Left ventricle myocardium superior (tissue), 1 donor: ENCODE measurements at places on chromosomes 1 and 21. TPM values are rescaled to one million over a fixed set of nuclear protein-coding genes. Genes with fewer than 3 reads are reported as not detected.

- no peak for DNase-seq
These were observed 17.4 kb downstream of the CELA3A start for GRCh38 chr1:22018583-22019559.

- DNase-seq, result no peak
These were observed 491.2 kb upstream of the ZRANB2 start for GRCh38 chr1:71572038-71572437.

Gene LCE2B
- total RNA-seq, result not detected

- DNase-seq, result peak; percentile 49
These were observed 28.9 kb upstream of the ADAM30 start for GRCh38 chr1:119924948-119925898.

Gene CA6
- total RNA-seq, result not detected

- DNase-seq, result no peak
These were observed 260.3 kb upstream of the SGIP1 start for GRCh38 chr1:66273656-66274055.

Gene ADGRL4
- total RNA-seq, result 21.2 TPM

DNA sequence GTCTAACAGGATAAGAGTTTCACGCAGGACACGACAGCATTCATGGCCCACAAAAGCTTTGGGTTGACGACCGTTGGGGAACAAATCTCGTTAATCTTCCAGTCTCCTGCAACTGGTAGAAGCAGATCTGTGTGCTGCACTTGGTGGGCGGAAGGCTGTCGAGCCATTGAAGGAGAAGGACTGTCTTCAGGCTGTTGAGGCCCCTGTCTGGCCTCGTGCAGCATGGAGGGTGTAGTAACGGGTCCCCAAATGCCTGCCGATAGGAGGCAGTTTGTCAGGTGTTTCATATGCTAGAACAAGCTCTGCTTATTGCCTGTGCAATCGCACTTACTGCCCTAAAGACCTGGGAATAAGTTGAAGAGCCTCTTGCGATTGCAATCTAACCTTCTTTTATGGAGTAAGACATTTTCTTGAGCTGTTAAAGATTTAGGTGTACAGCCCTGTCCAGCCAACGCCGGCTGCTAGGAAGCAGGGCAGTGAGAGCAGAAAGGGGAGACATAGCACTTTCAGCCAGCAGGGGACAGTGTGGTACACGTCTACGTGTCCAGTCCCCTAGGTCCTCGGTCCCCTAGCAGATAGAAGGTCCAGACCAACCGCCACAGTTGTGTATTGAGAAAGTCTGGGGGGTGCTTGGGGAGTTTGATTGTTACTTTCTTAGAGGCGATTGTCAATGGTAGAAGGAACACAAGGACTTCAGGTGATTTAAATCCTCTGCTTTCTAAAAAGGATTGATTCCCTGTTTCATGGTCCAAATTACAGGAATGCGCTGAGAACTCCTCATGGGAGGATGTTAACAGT, 102.3 kb upstream of the TMPRSS2 start:
- peak; percentile 62 for DNase-seq

Gene ATAD3C
- total RNA-seq, result 1.9 TPM

Gene FNDC5
- total RNA-seq, result 156 TPM

DNA sequence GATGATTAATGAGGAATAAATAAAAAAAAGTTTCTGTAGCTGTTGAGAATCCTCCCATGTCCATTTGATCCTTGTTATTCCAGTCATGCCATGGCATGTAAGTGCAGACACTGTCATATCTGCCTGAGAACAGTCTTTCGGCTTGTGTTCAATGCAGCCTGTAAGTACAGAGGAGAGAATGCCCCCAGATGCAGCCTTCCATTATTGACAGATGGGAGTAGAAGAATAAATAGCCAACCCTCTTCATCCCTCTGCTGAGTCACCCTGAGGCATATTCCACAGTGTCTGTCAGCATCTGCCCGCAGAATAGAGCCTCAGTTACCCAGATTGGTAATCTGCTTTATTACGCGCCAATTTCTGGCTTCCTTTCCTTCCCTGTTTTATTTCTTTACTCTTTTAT, 139.4 kb downstream of the LRRC7 start:
- DNase-seq, result no peak

DNA sequence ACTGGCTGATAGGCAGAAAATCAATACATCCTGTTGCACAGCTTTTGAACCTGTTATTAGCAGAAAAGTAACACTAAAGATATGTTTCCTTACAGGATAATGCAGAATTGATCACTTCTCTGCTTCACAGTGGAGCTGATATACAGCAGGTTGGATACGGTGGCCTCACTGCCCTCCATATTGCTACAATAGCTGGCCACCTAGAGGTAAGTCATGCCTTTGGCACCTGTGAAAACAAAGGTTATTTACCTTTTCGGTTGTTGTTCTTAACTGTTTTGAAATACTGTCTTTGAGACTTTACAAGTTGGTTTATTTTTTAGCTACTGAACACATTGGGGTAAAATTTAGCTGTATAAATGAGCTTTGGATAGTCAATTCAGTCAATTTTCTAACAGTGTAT, 36.3 kb downstream of the TNNI3K start:
- DNase-seq, result no peak

Gene CAMK1G
- not detected for total RNA-seq

DNA sequence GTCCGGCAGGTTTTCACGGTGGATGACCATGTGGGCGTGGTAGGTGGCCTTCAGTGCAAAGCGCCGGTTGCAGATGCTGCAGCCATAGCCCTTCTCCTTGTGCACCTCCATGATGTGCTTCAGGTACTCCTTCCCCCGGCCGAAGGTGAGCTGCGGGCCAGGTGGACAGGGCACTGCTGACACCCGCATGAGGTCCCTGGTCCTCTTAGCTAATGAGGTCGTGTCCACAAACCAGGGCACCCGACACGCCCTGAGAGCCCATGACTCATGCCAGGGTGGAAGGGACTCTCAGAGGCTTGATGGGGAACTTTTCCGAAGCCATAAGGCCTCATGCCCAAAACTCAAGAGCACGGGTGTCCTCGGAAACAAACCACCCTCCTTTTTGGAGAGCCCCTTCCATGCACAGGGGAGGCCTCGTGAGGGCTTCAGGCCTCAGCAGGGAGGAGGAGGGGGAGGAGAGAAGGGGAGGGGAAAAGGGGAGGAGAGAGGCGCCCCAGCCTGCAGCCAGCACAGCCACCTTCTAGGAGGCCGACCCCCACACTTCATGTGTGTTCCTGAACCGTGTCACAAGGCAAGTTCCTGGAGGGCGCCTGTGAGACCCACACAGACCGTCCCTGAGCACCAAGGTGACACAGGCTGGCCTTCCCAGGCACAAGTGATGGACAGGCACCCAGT, 54.4 kb upstream of the RIPK4 start:
- DNase-seq, result no peak

- DNase-seq, result no peak
These were observed 215.4 kb upstream of the PROX1 start for GRCh38 chr1:213772128-213773063.

Gene MIXL1
- not detected for total RNA-seq

DNA sequence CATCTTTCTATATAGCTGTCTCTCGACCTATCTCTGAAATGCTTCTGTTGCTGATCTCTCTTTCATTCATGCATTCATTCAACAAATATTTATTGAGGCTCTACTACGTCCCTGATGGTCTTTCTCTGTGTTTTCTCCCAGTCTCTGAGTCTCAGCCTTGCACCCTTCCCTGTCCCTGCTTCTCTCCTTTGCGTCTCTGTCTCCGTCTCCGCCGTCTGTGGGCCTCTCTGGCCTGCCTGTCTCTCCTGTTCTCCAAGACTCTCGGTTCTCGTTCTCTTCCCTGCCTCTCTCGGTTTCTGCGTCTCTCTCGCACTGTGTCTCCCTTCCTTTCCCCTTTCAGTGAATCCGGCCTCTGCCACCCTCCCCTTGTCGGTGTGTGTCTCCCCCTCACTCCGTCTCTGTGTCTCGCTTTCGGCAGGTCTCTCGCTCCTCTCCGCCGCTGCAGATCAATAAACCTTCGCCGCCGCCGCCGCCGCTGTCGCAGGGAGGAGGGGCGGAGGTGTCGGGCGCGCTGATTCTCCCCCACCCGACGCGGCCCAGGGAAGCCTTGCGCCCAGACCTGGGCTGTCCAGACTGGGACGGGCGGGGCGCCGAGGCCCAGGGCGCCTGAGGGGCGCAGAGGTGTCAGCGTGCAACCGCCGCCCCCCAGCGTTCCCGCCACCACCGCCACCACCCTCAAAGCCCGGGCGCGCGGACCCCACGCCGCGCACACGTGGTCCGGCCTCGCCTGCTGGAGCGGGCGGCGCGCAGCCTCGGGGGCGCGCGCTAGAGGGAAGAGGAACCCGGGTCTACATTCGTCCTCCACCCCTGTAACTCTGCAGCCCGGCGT, 3.0 kb downstream of the EFNA3 start:
- DNase-seq, result peak; percentile 30

DNA sequence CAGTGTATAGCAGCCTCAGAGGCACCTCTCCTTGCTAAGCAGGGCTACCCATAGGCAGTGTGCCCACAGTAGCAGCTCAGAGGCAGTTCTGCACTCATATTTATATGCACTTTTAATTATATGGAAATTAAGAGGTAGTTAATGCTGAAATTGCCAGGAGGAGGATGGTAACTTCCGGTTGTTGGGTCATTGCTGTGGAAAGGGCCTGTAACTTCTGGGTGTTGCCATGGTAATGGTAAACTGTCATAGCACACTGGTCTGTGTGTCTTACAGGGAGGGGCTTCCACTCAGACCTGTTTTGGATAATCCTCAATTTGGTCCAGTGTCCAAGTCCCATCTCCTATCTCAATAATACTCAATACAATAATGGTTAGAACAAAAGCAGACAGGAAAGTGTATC, 7.6 kb downstream of the CFH start:
- DNase-seq, result no peak

DNA sequence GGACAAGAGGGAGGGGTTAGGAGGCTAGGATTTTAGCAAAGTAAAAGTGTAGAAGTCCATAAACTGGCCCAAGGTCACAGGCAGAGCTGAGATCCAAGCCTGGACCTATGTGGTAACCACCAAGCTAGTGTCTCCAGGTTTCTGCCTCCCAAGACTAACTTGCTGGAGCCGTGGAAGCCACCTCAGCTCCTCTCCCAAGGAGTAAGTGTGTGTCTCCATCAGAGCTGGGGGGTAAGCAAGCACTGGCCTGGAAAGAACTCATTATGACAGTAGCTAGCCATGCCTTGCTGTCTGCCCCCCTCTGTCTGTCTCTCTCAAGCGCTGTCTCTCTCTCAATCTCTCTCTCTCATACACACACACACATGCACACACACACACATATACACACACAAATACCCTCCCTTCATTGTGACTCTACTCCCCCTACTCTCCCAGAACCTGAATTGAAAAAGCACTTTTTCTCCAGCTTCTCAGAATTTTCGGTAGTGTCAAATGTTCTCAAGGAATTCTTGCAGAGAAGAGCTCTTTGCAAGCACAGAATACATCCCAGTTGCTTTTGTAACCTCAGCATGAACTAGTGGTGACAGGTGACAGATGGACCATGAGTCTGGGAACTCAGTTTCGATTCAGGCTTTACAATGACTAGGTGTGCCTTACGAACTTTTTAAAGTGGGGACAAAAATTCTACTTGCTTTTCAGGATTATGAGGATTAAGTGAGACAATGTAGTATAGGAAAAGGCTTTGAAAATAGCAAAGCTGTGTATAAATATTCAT, 238.0 kb upstream of the FGGY start:
- DNase-seq, result no peak

DNA sequence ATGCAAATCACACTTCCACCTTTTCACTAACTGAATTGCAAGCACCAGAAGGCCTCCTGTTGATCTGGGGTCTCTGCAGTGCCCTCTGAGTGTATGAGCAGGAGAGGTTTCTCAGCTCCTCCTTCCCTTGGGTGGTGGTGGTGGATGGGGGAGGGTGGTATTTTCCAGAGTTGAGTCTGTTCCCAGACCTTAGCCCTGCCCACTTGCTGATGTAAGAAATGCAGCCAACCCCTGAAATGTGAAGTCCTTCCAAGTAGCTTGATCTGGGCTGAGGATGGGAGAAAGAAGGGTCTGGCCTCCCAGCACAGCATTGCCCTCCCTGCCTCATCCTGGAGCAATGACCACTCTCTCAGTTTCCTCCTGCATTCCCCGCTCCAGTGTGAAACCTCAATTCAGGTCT, 6.3 kb upstream of the FOXD2 start:
- DNase-seq, result no peak

Gene VWA5B1
- not detected for total RNA-seq

GRCh38 chr1:9010781-9011323, 15.4 kb downstream of the SLC2A7 start:
- peak; percentile 63 for DNase-seq

GRCh38 chr1:153324912-153325311, 12.2 kb upstream of the PGLYRP3 start:
- no peak for DNase-seq

- DNase-seq, result no peak
These were observed 62.5 kb upstream of the EFHD2 start for GRCh38 chr1:15347182-15347581.

- no peak for DNase-seq
These were observed 15.5 kb upstream of the SNX27 start for GRCh38 chr1:151596166-151596953.

DNA sequence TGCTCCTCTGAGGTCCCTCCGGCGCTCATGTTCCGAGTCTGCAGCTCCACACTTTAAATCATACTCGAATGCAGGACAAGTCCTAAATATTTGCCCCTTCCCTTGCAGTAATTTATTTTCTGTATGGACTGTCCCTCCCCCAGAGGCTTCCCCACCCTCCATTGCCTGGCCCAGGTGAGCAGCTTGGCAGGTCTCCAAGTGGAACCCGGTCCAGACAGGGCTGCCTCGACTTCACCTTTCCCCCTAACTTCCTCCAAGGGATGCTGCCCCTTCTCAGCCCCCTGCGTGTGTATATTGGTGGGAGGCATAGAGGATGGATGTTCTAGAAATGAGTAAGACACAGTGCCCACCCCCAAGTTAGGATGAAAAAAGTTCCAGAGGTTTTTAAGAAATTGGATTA, 5.4 kb upstream of the OPTC start:
- DNase-seq, result no peak

GRCh38 chr1:210360852-210361477, 32.3 kb downstream of the HHAT start:
- no peak for DNase-seq

DNA sequence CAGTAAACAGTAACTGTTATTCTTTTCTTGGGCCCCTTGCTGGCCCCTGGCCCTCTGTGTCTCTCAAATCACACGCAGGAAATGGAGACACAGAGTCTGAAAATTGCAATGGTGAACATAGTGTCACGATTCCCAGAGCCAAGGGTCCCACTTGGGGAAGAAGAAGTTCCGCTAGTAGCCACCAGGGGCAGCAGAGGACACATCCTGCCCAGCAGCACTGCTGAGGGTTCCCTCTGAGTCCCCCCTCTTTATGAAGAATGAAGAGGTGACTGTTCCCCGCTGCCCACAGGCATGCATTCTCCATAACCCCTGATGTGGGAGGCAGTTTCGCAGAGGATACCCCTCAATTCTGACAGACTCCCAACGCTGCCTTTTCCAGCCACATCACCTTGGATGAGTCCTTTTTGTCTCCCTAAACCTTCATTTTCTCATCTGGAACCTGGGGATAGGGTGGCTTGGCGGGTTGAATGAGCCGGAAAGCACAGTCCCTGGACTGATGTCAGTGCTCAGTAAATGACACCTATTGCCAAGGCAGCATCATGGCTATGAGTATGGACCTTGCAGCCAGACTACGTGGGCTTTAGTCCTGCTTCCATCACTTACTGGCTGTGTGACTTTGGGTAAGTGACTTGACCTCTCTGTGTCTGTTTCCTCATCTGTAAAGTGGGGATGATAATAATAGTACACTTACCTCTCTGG, 238.0 kb upstream of the TMEM51 start:
- DNase-seq, result peak; percentile 56

Gene SPRR2E
- total RNA-seq, result not detected
